Trophoblast cell (in vitro differentiated cells and primary cell): ENCODE measurements at places on chromosomes 16 and 17.
A peak's percentile ranks its signal among the peaks of the same experiment; 100 is the strongest.

DNA sequence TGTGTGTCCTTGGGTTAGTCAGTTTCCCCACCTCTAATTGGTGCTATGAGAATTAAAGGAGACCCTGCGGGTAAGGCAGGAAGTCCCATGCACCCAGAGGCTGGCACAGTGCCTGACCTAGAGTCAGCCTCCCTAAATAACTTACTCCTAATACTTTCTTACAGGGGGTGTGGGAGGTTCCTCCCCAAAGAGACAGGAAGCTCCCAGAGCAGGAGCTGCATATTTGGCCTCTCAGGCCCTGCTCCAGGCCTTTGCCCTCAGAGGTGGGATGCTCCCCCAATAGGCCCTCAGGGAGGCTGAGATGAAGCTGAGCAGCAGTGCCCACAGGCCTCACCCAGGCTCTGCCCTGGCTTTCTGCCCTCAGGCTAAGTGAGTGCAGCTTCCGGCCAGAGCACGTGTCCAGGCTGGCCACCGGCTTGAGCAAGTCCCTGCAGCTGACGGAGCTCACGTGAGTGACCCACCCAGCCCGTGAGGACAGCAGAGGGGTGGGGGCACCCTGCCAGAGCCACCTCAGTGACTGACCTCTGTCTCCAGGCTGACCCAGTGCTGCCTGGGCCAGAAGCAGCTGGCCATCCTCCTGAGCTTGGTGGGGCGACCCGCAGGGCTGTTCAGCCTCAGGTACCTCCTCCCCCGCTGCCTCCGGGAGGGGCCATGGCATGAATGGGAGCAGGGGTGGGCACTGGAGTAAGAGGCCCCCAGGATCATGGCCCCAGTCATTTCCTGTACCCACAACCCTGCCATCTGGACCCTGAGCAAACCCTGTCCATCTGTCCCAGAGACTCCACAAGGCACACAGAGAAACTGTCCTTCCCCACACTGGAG is 31.1 kb upstream of the CPNE2 start:
- H3K36me3 ChIP-seq, result no peaks in the 10 kb centered on the region
- H3K4me3 ChIP-seq, result no peak overlapping the region
- H3K4me1 ChIP-seq, result peaks cover 15% of the 10 kb centered on the region
- peak; percentile 18 for DNase-seq
- H3K27me3 ChIP-seq, result no peaks in the 10 kb centered on the region
- no peak overlapping the region for H3K27ac ChIP-seq

GRCh38 chr17:20927308-20927977 is 115.4 kb downstream of the USP22 start:
- DNase-seq, result no peak
- H3K27ac ChIP-seq, result no peak overlapping the region
- no peaks in the 10 kb centered on the region for H3K36me3 ChIP-seq
- no peaks in the 10 kb centered on the region for H3K27me3 ChIP-seq
- H3K4me3 ChIP-seq, result no peak overlapping the region

GRCh38 chr16:87304951-87305350 is 12.2 kb downstream of the C16orf95 start:
- H3K27ac ChIP-seq, result no peak overlapping the region
- H3K4me3 ChIP-seq, result no peak overlapping the region
- H3K27me3 ChIP-seq, result no peaks in the 10 kb centered on the region
- H3K4me1 ChIP-seq, result no peaks in the 10 kb centered on the region

DNA sequence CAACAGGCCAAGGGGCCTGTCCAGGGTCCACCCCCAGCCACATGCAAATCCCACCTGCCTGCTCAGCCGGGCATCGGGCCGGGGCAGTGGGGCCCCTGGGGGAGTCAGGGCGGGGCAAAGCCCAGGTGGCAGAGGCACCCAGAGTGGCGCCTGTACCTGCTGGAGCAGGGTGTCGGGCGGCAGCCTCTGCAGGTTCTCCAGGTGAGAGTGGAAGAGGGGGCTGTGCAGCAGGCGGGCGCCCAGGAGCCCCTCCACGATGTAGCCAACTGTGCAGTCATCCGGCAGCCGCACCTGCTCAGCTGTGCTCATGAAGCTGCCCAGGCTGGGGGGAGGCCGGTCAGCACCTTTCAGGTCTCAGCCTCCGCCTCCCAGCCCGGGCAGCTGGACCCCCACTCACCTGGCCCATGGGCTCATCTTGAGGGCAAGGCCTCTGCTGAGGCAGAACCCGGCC is 2.1 kb downstream of the RFNG start:
- peaks cover 50% of the 10 kb centered on the region for H3K36me3 ChIP-seq
- DNase-seq, result no peak
- H3K4me1 ChIP-seq, result peaks cover 15% of the 10 kb centered on the region
- no peak overlapping the region for H3K4me3 ChIP-seq
- H3K27me3 ChIP-seq, result no peaks in the 10 kb centered on the region
- H3K27ac ChIP-seq, result no peak overlapping the region

DNA sequence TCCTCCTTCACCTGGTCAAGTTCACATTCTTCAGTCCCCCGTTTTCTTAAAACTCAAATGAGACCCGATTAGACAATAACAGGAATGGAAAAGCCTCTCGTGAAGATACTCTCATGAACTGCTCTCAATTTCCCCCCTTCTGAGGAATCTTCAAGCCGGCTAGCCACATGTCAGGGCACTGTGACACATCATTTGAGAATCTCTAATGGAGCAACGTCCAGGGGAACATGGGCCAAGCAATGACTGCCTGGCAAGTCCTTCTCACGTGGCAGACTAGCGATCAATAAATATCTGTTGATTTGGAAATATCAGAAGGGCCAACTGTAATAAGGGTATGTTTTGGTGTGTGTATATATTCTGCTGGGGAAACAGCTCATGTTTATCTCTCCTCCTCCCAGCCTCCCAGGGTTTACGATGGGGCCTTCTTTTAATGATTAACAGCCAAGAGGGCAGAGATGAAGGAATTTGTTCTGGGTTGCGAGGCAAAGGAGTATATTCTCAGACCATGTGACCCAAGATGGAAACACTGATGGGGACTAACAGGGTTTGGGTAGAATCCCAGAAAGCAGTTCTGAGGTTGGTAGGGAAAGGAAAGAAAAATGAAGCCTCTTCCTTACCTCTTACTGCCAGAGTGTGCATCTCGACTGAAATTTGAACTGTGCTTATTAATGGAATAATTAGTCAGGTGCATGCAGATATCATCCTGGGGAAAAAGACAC is 21.4 kb downstream of the TTLL6 start:
- H3K27me3 ChIP-seq, result no peaks in the 10 kb centered on the region
- H3K4me1 ChIP-seq, result no peaks in the 10 kb centered on the region
- no peak overlapping the region for H3K4me3 ChIP-seq
- H3K27ac ChIP-seq, result no peak overlapping the region
- DNase-seq, result peak; percentile 23

GRCh38 chr16:87150681-87151280 is 166.4 kb downstream of the C16orf95 start:
- H3K4me1 ChIP-seq, result peaks cover 14% of the 10 kb centered on the region
- no peaks in the 10 kb centered on the region for H3K27me3 ChIP-seq
- H3K27ac ChIP-seq, result no peak overlapping the region
- no peak overlapping the region for H3K4me3 ChIP-seq
- no peak for DNase-seq

GRCh38 chr17:16122697-16123434 is 92.5 kb downstream of the NCOR1 start:
- H3K27ac ChIP-seq, result no peak overlapping the region
- DNase-seq, result peak; percentile 66
- H3K4me1 ChIP-seq, result no peaks in the 10 kb centered on the region

DNA sequence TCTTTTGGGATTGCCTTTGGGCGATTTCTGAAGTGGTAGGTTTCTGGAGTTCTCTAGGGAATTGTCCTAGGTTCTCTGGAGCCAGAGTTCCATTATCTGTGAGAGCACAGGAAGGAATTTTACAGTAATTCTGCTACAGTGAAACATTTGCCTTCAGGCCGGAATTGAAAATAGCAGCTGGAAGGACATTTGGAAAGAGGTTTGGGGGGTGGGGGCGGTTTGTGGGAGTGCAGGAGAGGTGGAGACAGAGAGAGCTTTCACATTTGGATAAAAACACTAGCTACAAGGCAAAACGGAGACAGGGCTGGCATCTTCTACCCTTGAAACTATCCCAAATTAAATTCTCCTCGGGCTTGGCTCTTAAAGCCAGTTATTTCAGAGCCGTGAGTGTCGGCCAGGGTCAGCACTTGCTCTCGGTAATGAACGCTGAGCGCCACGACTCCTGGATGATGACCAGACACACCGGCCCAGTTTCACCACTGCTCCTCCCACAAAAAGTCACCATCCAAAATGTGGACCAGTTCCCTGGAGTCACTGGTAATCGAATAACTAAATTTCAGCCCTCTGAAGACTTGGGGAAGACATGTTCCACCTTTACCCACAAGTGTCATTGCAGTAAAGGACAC is 67.7 kb upstream of the TANC2 start:
- no peaks in the 10 kb centered on the region for H3K36me3 ChIP-seq
- H3K4me3 ChIP-seq, result no peak overlapping the region
- peak overlapping the region; percentile 97 for H3K27ac ChIP-seq

- H3K27ac ChIP-seq, result peak overlapping the region; percentile 24
- peaks cover 19% of the 10 kb centered on the region for H3K4me1 ChIP-seq
Observed at GRCh38 chr17:50798424-50799288, 31.3 kb upstream of the ANKRD40CL start.

DNA sequence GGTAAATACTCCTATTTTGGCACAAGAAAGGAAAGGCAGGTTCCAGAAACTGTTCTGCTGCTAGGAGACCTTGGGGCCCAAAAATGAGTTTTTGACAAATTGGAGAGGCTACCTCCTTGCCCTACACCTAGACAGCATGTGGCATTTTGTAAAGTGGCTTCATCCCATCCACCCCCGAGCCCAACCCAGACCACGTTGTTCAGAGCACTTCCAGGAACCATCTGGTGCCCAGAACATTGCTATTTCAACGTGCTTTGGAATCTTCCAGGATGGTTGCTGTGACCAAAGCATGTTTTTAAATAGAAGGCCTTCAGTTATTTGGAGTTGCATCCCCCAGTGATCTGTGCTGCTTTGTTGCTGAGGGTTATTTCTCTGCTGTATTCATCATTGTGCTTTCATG is 116.3 kb upstream of the TOM1L1 start:
- H3K36me3 ChIP-seq, result no peaks in the 10 kb centered on the region
- DNase-seq, result no peak
- no peak overlapping the region for H3K27ac ChIP-seq
- no peaks in the 10 kb centered on the region for H3K4me1 ChIP-seq
- H3K4me3 ChIP-seq, result no peak overlapping the region

- H3K36me3 ChIP-seq, result no peaks in the 10 kb centered on the region
- H3K4me3 ChIP-seq, result no peak overlapping the region
- no peak for DNase-seq
- no peaks in the 10 kb centered on the region for H3K27me3 ChIP-seq
- H3K4me1 ChIP-seq, result no peaks in the 10 kb centered on the region
Observed at GRCh38 chr16:51773071-51773890, 622.2 kb upstream of the SALL1 start.

GRCh38 chr17:74529243-74529642 is 2.0 kb downstream of the CD300LB start:
- H3K27me3 ChIP-seq, result no peaks in the 10 kb centered on the region
- no peak for DNase-seq
- no peaks in the 10 kb centered on the region for H3K4me1 ChIP-seq
- no peak overlapping the region for H3K27ac ChIP-seq

- H3K27me3 ChIP-seq, result no peaks in the 10 kb centered on the region
- H3K4me3 ChIP-seq, result no peak overlapping the region
- H3K36me3 ChIP-seq, result peaks cover 7% of the 10 kb centered on the region
Observed at GRCh38 chr17:1730326-1731193, 6.1 kb downstream of the WDR81 start.

- no peaks in the 10 kb centered on the region for H3K27me3 ChIP-seq
- H3K36me3 ChIP-seq, result no peaks in the 10 kb centered on the region
- no peak for DNase-seq
Observed at GRCh38 chr16:5025171-5025632, 8.5 kb downstream of the NAGPA start.

DNA sequence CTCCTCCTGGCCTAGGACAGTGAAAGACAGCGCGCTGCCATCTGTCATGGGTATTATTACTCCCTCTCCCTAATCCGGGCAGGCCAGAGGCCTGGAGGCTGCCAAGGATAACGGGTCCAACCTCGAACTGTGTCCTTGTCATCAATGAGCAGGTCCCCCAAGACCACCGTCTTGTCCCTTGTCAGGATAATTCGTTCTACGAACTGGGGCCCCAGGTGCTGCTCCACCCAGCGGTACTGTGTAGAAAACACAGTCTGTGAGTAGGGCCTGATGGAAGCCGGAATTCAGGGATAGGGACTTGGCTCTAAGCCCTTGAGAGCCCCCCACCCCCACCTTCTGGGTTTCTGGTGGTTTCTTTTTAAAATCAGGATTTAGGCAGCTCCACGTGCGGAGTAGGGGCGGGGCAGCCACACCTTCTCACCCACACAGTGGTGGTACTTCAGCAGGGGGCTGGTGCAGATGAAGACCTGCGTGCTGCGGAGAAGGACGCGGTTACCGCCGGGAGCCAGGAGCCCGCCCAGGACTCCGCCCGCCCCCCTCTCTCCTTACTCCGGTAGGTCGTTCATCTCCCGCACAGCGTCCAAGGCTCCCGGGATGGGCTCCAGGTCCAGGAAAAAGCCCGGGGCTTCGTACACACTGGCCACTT is 787 bp downstream of the NT5C start:
- peaks cover 6% of the 10 kb centered on the region for H3K4me1 ChIP-seq
- H3K27ac ChIP-seq, result peak overlapping the region; percentile 91
- H3K27me3 ChIP-seq, result no peaks in the 10 kb centered on the region
- H3K36me3 ChIP-seq, result peaks cover 23% of the 10 kb centered on the region
- DNase-seq, result no peak
- H3K4me3 ChIP-seq, result peak overlapping the region; percentile 87

- no peak overlapping the region for H3K27ac ChIP-seq
- H3K4me3 ChIP-seq, result no peak overlapping the region
- H3K27me3 ChIP-seq, result no peaks in the 10 kb centered on the region
- no peak for DNase-seq
- no peaks in the 10 kb centered on the region for H3K36me3 ChIP-seq
Observed at GRCh38 chr16:5841974-5842373, 744.4 kb upstream of the EEF2KMT start.

DNA sequence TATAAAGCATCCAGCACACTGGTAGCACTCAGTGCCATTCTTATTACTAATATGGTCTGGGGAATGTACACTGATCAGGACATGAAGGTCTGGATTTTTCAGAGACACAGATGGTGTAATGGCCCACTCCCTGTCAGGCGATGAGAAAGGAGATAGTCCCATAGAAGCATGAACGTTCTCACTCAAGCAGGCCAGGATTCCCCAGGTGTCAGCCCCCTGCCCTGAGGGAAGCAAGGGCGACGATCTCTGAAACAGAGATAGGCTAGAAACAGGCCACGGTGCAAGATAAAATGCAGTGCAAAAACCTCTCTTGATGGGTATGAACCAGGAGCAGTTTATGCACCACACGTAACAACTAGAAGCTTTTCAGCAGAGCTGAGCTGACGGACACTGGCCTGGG is 10.6 kb downstream of the PRPSAP1 start:
- H3K4me1 ChIP-seq, result no peaks in the 10 kb centered on the region
- DNase-seq, result peak; percentile 99
- no peak overlapping the region for H3K4me3 ChIP-seq
- H3K36me3 ChIP-seq, result peaks cover 22% of the 10 kb centered on the region
- H3K27me3 ChIP-seq, result no peaks in the 10 kb centered on the region
- H3K27ac ChIP-seq, result no peak overlapping the region

GRCh38 chr17:10050597-10051101 is 145.6 kb upstream of the RCVRN start:
- no peak overlapping the region for H3K4me3 ChIP-seq
- H3K36me3 ChIP-seq, result no peaks in the 10 kb centered on the region
- H3K4me1 ChIP-seq, result peaks cover 12% of the 10 kb centered on the region
- no peaks in the 10 kb centered on the region for H3K27me3 ChIP-seq
